ENCODE measurements at places on chromosomes 1 and 21.

DNA sequence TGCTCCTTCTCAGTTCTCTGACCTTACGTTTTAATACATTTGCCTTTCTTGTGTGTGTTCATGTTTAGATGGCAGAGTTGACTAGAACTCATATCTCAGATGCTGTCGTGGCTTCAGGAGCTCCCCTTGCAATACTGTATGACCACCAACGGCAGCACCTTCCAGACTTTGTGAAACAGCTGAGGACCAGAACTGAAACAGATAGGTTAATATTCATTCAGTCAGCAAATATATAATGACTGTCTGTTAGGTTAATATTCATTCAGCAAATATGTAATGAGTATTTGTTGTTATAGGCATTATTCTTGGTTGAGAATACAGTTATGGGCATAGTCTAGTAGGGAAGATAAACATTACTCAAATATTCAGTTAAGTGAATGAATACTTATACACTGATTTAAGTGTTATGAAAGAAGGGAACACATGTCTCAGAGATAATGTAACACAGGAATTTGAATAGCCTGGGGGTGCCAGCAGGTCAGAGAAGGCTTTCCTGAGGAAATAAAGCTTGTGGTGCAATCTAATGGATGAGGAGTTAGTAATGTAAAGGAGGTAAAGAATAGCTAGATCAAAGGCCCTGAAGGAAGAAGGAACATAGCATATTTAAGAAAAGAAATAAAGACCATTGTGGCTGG, 88.5 kb downstream of the CEP350 start:
- no peak for DNase-seq

DNA sequence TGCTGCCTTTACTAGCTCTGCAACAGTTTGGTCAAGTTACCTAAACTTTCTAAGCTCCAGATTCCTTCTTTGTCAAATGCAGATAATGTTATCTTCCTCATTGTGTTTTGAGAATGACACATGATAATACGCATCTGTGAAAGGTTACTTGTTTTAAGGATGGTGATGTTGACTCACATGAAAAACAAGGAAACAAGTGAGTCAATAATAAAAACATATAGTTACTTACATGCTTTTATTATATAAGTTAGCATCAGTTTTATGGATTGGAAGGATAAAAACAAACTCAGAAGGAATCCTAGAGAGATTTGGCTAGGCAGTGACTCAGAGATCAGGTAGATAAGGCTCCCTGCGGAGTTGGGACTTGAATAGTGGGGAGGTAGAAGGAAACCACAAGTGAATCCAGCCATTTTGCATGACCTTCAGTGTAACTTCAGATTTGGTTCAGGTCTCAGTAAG, 144.6 kb downstream of the LMO4 start:
- DNase-seq, result no peak

GRCh38 chr1:165928075-165928731, 100.8 kb downstream of the UCK2 start:
- no peak for DNase-seq

DNA sequence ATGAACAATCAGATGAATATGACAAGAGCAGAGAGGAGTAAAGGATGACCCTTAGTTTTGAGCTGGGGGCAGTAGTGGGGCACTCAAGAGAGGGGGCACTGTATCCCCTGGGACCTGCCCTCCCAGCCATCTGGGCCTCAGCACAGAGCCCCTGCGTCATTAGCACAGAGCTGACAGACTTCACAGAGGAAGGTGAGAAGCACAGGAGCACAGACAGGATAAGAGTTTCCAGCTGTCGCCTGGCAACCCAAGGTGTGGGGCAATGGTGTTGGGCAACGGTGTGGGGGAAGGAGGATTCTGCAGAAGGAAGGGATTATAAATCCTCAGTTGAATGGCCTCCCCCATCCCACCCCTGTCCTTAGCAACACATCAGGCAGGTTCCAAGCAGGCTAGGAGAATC, 30.2 kb downstream of the RAB3B start:
- no peak for DNase-seq

DNA sequence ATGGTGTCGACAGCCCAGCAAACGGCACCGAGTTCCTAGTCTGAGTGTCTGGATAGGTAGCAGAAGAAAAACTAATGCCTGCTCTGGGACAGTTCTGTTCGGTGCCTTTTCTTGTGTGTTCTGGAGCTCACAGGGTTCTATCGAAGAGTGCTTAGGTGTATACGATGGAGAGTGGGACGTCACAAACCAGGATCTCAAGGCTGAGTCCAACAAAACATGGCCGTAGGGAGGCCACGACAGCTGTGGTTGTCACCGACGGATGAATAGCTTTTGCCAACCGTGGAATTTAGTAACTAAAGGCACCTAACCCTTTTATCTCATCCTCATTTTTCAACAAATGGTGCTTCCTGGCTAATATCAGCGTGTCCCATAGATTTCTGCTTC, 635 bp upstream of the SYNJ1 start:
- DNase-seq, result no peak

All from Right ventricle myocardium superior (tissue), 1 donor.